ENCODE measurements at places on chromosomes 3 and 15.

- DNase-seq: no peak
Observed at GRCh38 chr15:50562735-50563640, 16.5 kb upstream of the USP50 start.

DNA sequence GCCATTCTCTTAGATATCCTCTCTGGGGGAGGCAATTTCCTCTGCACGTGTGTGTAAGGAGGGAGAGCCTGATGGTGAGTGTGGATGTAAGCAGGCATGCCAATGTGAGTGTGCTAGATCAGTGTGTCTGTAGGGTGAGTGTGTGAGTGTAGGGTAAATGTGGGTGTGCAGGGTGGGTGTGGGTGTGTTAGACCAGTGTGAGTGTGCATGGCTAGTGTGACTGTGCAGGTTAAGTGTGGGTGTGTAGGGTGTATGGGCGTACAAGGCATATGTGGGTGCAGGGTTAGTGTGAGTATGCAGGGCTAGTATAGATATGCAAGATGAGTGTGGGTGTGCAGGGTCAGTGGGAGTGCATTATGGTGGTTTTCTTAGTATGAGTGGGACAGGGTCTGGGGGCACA is 48.4 kb downstream of the ATP2B2 start:
- DNase-seq: no peak

DNA sequence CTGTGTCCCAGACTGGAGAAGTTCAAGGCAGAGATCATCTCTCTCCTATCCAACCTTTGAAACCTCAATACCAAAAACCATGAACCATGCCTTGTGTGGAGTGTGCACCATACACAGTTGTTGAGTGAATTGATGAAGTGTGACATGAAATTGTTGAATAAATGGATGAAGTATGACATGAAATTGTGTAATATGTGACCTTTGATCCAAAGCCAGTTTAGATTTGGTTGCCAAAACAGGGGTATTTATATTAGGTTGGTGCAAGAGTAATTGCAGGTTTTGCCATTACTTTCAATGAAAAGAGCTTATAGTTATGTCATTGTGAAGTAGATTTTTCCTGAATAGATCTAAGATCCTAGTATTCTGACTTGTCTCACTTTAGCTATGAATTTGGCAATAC is 3.1 kb upstream of the MAGI1 start:
- DNase-seq: no peak

- DNase-seq: no peak
Observed at GRCh38 chr15:71138473-71138872, 23.2 kb downstream of the THSD4 start.

DNA sequence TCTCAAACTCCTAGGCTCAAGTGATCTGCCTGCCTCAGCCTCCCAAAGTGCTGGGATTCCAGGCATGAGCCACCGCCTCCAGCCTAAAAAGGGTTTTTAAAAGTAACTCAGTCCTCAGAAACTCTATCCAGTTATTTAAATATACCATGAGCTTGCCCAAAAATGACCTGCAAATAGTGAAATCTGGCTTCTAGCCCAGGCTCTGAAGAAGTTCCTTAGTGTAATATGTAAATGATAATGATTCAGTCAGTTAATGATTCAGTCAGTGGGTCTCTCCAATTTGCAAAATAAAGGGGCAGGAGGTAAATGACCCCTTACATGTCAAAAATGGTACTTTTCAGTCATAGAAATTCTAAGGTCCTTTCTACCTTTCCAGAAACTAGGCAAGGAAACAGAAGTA is 28.8 kb downstream of the LRRC2 start:
- no peak for DNase-seq

DNA sequence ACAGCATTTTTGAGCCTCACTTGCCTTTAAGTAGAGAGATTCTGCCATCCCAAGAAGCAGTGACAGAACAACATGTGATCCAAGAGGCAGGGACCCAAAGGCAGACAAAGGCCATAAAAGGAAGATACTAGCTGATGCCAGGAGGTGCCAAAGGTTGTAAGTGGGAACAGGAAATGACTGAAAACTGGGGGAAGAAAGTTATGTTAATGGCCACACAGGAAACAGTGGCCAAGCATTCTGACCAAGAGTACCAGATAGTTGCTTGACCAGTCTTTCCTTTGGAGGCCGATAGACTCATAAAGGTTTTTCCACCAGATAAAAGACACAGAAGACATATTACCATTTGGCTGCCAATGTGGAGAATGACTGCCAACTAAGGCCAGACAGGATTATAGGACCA is 274.5 kb upstream of the PEX5L start:
- no peak for DNase-seq

- no peak for DNase-seq
Observed at GRCh38 chr3:50044976-50045375, 43.7 kb upstream of the RBM5 start.

DNA sequence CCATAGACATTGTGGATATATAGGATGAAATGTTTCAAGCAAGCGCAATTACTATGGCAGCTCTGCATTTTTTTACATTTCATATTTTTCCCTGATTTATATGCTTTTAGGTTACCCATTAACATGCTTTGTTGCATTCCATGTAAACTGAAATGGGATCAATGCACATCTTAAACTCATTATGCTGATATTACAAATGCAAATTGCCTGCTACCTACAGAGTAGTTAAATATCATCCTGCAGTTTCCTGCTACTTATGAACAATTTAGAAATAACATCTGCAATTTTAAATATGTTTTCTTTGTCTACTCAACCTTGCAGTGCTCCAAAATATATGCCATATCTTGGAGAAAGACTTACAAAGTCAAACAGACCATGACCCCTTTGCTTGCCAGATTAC is 526.9 kb upstream of the NECTIN3 start:
- no peak for DNase-seq

- no peak for DNase-seq
Observed at GRCh38 chr3:49775538-49775937, 10.8 kb downstream of the IP6K1 start.

DNA sequence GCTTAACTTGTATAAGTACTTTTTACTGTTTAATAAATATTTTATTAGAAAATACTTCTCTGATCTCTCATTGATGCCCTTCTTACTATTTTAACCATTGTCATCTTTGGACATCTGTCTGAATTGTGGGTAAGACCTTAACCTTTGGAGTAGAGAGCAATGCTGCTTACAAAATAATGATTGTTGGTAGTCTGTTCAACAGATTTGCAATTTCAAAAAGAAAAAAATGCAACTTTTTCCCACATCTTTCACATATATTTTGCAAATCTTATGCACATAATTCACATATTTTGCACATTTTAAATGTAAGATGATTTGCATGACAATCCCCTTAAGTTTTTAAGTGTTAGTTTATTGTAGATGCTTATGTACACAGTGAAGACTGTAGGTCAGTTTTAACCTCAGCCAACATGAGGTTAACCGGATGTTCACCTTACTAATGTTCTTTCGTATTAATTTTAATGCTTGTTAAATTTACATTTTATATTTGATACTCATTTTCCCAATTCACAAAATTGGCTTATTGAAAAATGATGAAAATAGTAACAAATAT is 16.7 kb downstream of the C3orf38 start:
- DNase-seq: no peak

DNA sequence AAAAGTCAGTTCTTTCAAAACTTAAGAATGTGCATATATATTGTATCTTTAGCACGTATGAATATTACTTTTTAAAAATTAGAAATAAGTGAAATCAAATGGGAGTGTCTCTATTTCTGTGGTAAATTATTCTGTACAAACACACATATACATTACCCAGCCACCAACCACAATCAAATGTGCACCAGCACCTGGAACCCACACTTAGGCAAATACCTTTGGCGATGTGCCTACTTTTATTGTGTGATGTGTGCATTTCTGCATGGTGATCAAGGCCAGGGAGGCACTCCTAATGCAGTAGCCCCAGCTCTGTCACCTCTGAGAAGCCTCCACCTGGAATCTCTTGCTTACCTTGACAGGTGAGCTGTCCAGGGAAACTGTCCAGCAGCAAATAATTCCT is 76.9 kb downstream of the PIK3R4 start:
- DNase-seq: no peak

GRCh38 chr15:100849021-100849854 is 30.4 kb upstream of the ALDH1A3 start:
- DNase-seq: no peak

DNA sequence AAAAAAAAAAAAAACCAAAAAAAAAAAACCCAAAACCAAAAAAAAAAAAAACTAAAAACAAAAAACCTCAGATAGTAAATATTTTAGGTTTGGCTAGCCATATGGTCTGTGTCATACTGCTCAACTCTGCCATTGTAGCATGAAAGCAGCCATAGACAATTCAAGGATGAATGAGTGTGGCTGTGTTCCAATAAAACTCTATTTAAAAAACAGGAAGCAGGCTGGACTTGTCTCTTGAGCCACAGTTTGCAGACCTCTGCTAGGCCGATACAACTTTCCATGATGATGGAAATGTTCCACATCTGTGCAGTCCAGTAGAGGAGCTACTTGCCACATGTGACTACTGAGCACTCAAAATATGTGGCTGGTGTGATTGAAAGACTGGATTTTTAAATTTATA is 11.1 kb downstream of the EFCAB12 start:
- DNase-seq: no peak

DNA sequence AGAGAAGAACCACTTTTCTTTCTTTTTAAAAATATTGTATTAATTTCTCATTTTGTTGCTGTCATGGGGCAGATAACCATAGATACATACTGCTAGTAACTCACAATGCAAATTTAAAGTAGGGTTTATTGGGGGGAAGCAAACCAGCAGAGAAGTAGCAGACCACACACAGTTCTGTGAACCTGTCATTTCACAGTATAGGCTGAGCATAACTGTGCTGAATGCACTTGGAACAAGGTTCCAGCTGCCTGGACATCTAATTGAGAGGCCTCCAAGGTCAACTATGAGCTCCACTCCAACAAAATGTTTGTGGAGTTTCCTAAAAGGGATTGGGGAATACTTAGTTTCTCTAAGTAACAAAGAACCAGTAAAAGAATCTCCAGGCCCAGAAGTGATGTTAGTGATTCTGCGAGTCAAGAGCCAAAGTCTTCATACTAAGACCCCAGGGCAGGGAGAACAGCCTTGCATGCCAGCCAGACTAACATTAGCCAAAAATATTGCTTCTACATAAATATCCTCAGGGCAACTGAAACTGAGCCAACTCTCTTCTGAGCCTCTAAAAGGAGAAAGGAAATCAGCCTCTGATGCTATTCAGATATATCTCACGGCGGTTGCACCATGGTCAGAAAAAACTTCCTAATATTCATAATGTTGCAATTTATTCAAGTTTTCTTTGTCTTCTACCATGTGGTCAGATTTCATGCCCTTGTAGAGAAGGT is 856.4 kb upstream of the ALCAM start:
- no peak for DNase-seq

GRCh38 chr15:76011627-76012551 is at the start of gene NRG4:
TSS of gene NRG4 (minus strand) at chr15:76012424. CDS start at chr15:76011230, 1,194 bp downstream.
- DNase-seq: no peak

GRCh38 chr3:160224256-160224655 is 966 bp upstream of the C3orf80 start:
- DNase-seq: no peak

GRCh38 chr3:192260116-192261010 is 467.0 kb downstream of the FGF12 start:
- DNase-seq: no peak

- DNase-seq: no peak
Observed at GRCh38 chr15:42194513-42194912, 13.6 kb downstream of the VPS39 start.

- DNase-seq: no peak
Observed at GRCh38 chr3:166569589-166569988, 732.4 kb upstream of the BCHE start.

GRCh38 chr3:153029350-153029749 is 132.7 kb upstream of the RAP2B start:
- DNase-seq: no peak

DNA sequence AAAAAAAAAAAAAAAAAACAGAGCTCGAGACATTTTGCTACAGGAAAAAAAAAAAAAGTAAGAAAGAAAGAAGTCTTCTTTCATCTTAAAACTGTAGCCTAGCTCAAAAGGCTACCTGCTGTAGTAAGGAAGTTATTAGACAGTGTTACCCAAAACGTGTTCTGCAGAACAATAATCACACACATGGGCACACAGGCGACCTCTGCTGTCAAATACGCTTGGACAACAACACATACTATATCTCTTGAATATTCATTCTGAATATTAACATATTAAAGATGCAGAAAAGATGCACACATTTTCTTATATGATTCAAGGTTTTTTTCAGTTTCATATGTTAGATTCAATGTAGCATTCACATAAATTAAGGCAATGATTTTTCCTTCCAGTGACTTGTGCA is 215.8 kb downstream of the ROBO1 start:
- no peak for DNase-seq

DNA sequence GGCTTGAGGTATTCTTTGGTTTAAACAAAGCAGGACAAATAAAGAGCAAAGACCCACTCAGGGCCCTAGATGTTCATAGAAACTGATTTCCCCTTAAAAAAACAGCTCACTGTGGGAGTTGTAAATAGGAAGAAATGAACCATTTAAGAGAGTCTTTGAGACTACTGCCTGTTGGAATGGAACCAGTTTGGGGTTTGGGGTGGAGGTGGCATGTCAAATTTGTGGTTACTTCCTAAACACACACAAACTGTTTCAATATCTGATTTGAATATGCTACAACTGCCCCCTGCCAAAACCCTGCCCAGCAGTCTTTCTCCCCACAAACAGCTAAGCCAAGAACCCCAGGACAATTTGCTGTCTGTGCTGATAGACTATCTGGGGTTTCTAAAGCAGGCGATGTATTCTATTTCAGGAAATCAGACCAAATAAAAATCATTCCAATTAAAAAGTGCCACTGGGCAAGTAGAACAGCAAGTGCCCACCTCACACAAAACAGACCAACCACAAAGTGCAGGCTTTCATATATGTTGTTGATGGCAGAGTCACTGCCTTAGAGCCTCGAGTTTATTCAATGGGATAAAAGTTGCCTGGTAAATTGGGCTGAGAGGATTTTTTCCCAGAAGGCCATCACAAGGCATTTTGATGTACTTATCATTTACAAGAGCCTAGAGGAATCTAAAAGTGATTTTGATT is 293.9 kb upstream of the PROK2 start:
- DNase-seq: no peak

DNA sequence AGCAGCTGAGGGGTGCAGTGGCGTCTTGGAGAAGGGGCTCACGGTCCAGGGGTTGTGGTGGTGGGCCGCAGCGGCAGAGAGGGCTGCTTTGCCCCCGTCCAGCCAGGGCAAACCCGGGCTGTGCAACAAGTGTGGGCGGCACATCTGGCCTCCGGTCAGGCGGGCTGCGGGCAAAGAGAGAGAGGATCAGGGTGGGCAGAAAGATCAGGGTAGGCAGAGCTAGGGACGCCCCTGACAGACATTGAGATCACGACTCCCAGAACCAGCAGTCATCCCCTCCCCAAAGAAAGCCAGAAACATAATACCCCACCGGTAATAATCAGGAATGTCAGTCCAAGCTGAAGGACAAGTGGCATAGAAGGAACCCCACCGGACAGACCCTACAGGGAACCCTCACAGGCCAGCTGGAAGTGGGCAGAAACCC is 6.8 kb downstream of the GATA2 start:
- DNase-seq: no peak

- DNase-seq: no peak
Observed at GRCh38 chr3:10000686-10001085, 14.0 kb upstream of the EMC3 start.

GRCh38 chr15:55289011-55289745 is 435 bp downstream of the RAB27A start:
- no peak for DNase-seq

- DNase-seq: no peak
Observed at GRCh38 chr15:40115670-40116093, 7.0 kb upstream of the BMF start.

- DNase-seq: no peak
Observed at GRCh38 chr15:93694033-93694432, 537.3 kb upstream of the MCTP2 start.

All from GM04504 (cell line).